ENCODE measurements at places on chromosomes 11 and 22.

- DNase-seq: no peak
Observed at GRCh38 chr22:17787241-17787640, 13.0 kb upstream of the BID start.

DNA sequence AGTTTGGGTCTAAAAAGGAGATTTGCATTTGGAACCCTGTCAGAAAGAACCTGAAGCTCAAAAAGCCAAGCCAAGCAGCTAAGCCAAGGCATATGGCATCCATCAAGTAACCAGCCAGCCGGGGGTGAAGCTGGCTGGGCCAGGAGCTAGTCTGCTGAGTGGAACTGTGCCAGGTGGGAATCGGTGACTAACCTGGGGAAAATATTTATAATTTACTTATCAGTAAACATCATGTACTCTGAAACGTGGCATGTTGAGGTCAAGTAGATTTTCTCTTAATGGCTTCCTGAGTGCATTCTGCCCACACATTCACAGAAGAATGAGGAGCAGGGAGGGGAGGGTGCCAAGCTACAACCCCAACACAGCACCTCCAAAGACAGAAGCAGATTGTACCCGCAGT, 70.5 kb upstream of the SESN3 start:
- no peak for DNase-seq

DNA sequence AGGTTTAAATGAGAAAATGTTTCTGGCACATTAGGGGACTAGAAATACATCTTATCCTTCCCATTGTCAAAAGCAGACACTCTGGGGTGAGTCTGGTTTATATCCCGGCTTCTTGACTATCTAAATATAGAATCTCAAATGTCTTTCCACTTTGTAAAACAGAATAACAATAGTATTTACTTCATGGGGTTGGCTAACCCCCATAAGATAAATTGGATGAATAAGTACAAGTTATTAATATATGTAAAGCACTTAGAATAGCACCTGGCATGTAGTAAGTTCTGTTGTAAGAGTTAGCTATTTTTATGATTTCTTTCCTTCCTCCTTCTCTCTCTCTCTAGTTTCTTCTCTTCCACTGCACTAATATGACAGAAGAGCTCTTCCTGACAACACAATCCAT, 499.1 kb downstream of the INSC start:
- no peak for DNase-seq

- no peak for DNase-seq
Observed at GRCh38 chr11:9825315-9825714, 161.4 kb downstream of the SWAP70 start.

- DNase-seq: no peak
Observed at GRCh38 chr11:57320719-57321387, 3.9 kb downstream of the TNKS1BP1 start.

GRCh38 chr11:120055646-120056045, 82.3 kb downstream of the TRIM29 start:
- DNase-seq: no peak

Measured in NCI-H1930 (cell line).